ENCODE measurements at places on chromosomes 6 and 20.

- DNase-seq = no peak
Measured at GRCh38 chr6:137081997-137082396, 37.2 kb upstream of the IL20RA start.

GRCh38 chr6:76275746-76276145, 203.3 kb upstream of the IMPG1 start:
- DNase-seq = no peak

DNA sequence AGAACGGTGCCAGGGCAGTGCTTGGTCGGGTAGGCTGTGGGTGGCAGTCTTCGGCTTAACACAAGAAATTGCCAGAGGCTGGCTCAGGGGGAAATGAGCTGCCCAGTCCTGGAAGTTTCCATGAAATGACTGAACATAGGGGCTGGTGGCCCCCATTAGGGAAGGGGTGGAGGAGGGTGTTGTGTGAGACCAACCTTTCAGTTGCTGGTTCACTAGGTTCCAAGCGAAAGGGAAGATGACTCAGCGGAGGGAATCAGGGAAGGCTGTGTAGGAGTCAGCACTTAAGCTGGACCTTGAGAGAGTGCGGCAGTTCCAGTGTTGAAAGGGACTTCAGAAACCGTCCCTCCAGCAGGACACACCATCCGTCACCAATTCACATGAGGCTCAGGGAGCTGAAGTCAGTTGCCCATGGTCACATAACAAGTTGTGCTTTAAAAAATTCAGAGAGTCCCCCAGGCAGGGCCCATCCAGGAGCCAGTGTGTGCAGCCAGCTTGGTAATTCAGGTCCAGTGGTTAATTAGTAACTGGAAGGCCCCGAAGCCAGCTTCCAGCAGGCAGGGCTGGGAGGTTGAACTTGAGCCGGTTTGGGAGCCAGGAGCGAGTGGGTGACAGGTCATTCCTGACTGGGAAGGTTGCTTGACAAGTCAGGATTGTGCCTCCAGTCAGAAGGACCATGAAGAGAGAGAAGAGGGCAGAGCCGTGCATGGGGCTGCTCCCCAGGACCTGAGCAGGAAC, at the start of gene SGK2:
Gene SGK2 (plus strand): TSS at position 616 of the 735 bp plus-strand sequence. CDS start 7,469 bp downstream, outside the sequence.
- DNase-seq = no peak

DNA sequence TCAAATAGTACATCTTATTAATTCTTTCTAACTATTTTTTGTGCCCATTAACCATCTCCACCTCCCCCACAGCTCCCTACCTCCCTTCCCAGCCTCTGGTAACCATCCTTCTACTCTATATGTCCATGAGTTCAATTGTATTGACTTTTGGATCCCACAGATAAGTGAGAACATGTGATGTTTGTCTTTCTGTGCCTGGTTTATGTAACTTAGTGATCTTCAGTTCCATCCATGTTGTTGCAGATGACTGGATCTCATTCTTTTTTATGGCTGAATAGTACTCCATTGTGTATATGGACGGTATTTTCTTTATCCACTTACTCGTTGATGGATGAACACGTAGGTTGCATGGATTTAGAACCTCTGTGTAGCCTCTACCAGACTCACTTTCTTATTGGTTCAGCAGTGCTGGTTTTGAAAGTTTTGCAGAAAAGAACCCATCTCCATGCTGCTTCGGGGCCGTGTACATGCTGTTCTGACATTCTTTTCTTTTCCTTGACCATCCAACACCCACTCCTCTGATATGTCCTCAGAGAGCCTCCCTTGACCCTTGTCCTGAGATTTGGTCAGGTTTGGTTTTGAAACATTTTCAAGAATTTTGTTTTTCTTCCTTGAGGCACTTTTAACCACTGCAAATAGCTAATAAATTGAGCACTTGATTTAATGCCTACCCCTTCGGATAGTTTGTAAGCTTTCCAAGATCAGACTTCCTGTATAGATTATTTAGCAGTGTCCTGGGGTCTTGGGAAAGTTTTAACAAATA, 231.2 kb upstream of the ZFP64 start:
- no peak for DNase-seq

GRCh38 chr20:23021541-23021940, 13.6 kb upstream of the SSTR4 start:
- no peak for DNase-seq

GRCh38 chr20:57539889-57540288, 14.9 kb upstream of the CTCFL start:
- DNase-seq = no peak
